T-helper 1 cell treated with Interleukin-12 subunit alpha and Interleukin-12 subunit beta and Interleukin-4 antibody, amounts not matched to agents 30 ng/mL and 1 ng/mL, for 36 hours (primary cell): ENCODE measurements at places on chromosomes 13 and 19. TPM values are rescaled to one million over a fixed set of nuclear protein-coding genes. Genes with fewer than 3 reads are reported as not detected.

The DZIP1 gene
- 0.22 TPM in 1 of 2 replicates, not detected in the other for total RNA-seq

The CPB2 gene
- total RNA-seq: not detected in 2 replicates

The DNAAF3 gene
- total RNA-seq: not detected in 2 replicates

The WDR18 gene
- total RNA-seq: 54.8 and 57.5 TPM in 2 replicates

The MYH14 gene
- not detected in 2 replicates for total RNA-seq

The ALG5 gene
- total RNA-seq: 40.6 and 41.7 TPM in 2 replicates

The SBSN gene
- not detected in 2 replicates for total RNA-seq

The MCEMP1 gene
- not detected in 2 replicates for total RNA-seq

The CYP2F1 gene
- not detected in 2 replicates for total RNA-seq

The KLK12 gene
- total RNA-seq: not detected in 2 replicates

The ZNF112 gene
- total RNA-seq: not detected in 2 replicates

The LGALS14 gene
- total RNA-seq: 0.27 and 0.37 TPM in 2 replicates

The NFKBIB gene
- 60.2 and 66.3 TPM in 2 replicates for total RNA-seq

The PEPD gene
- 18.4 and 24.3 TPM in 2 replicates for total RNA-seq

The UQCR11 gene
- total RNA-seq: 167 and 185 TPM in 2 replicates

The ZNF541 gene
- 0.12 TPM in 2 replicates for total RNA-seq

The KCNJ14 gene
- total RNA-seq: 1.5 and 1.8 TPM in 2 replicates

The URAD gene
- total RNA-seq: not detected in 2 replicates

The WDR88 gene
- not detected in 2 replicates for total RNA-seq

The WDR87 gene
- total RNA-seq: not detected in 2 replicates

The DLEU7 gene
- not detected in 2 replicates for total RNA-seq

The CGB3 gene
- total RNA-seq: not detected in 2 replicates

The TEX26 gene
- not detected in 2 replicates for total RNA-seq

The SYT3 gene
- not detected in 2 replicates for total RNA-seq

The NXNL1 gene
- not detected in 2 replicates for total RNA-seq

The ZNF154 gene
- total RNA-seq: 8.5 and 9.3 TPM in 2 replicates

The RXFP2 gene
- total RNA-seq: not detected in 2 replicates

The NKG7 gene
- total RNA-seq: 129 and 133 TPM in 2 replicates

The COX6B1 gene
- 450 and 452 TPM in 2 replicates for total RNA-seq

The CGB7 gene
- not detected in 2 replicates for total RNA-seq

The PLPPR3 gene
- total RNA-seq: not detected in 2 replicates

The ZFP36 gene
- 74.5 and 80.1 TPM in 2 replicates for total RNA-seq

The PTGER1 gene
- total RNA-seq: 0.39 and 0.41 TPM in 2 replicates

The PSG11 gene
- total RNA-seq: not detected in 2 replicates

The PCCA gene
- total RNA-seq: 14.8 and 15.7 TPM in 2 replicates

The ZNF587B gene
- 17.7 and 22.2 TPM in 2 replicates for total RNA-seq

The APLP1 gene
- 1.7 and 3.6 TPM in 2 replicates for total RNA-seq

The TUBB4A gene
- total RNA-seq: 1.5 and 2.4 TPM in 2 replicates

The KLK5 gene
- total RNA-seq: not detected in 2 replicates

The IZUMO2 gene
- not detected in 2 replicates for total RNA-seq

The CERS1 gene
- total RNA-seq: not detected in 2 replicates

The ZNF83 gene
- total RNA-seq: 40.7 and 42.6 TPM in 2 replicates

The C19orf33 gene
- total RNA-seq: 0.51 and 0.86 TPM in 2 replicates

The THSD8 gene
- 13.0 and 24.6 TPM in 2 replicates for total RNA-seq
